Activated naive CD8-positive, alpha-beta T cell treated with anti-CD3 and anti-CD28 coated beads, Interleukin-2, amount 10 ng/mL, durations not matched to agents 7 days and 5 days (primary cell): ENCODE measurements at places on chromosomes 7 and 10. TPM values are rescaled to one million over a fixed set of nuclear protein-coding genes. Genes with fewer than 3 reads are reported as not detected.

DNA sequence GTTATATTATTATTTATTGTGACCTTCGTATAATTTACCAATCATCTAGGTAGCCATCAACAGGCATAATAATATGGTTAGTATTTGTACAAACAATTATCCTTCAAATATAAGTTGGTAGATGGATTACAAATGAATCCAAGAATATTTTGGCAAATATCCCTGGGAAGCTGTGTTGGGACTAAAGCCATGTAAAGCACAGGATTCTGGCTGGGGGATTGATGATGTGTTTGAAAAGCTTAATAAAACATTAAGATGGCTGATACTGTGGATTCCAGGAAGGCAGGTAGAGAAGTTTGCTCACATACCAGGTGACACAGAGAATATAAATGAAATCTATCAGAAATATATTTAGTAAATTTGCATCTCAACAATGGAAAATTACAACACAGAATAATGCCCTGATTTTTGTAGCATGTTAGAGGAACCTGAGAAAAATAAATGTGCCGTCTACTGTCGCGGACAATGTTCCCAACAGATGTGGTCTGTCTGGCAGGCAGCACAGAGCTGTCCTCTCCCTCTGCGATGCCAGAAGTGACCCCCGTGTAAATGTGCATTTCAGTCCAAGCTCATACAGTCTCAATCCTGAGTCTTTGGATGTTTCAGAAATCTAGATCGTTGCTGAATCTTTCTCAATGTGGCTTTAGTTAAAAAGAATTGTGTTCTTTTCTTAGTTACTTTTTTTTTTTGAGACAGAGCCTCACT, 125.0 kb downstream of the TEX36 start:
- no peak overlapping the region for H3K27ac ChIP-seq
- DNase-seq, result no peak
- H3K4me1 ChIP-seq, result no peaks in the 10 kb centered on the region
- peaks cover 3% of the 10 kb centered on the region for H3K27me3 ChIP-seq

DNA sequence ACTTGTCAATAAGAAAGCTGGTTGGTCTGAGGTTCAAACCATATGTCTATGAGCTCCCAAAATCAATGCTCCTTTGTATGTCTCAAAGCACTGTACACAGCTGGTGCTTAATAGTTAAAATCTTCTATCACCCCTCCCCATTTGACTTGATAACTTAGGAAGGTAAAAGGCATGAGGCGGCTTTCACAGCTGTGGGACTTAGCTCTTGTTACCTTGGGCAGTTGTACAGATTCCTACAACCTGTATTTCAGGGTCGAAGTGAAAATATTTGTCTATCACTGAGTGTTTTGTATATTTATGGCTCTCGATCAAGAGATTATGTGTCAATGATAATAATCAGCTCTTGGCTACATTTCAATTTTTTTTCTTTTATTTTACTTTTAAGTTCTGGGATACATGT, 992 bp upstream of the KIFBP start:
- H3K27me3 ChIP-seq, result no peaks in the 10 kb centered on the region
- H3K4me1 ChIP-seq, result peaks cover 21% of the 10 kb centered on the region
- peak overlapping the region; percentile 95 for H3K4me3 ChIP-seq
- no peak overlapping the region for H3K27ac ChIP-seq

- peaks cover 2% of the 10 kb centered on the region for H3K4me1 ChIP-seq
- no peaks in the 10 kb centered on the region for H3K36me3 ChIP-seq
- DNase-seq, result no peak
- H3K4me3 ChIP-seq, result no peak overlapping the region
- no peak overlapping the region for H3K27ac ChIP-seq
- H3K27me3 ChIP-seq, result peaks cover 25% of the 10 kb centered on the region
Observed at GRCh38 chr7:25847336-25848070, 304.5 kb upstream of the NFE2L3 start.

GRCh38 chr10:132582771-132583170, 45.2 kb downstream of the INPP5A start:
- H3K36me3 ChIP-seq, result peaks cover 16% of the 10 kb centered on the region
- DNase-seq, result no peak
- H3K27me3 ChIP-seq, result peaks cover 5% of the 10 kb centered on the region
- peaks cover 13% of the 10 kb centered on the region for H3K4me1 ChIP-seq
- H3K4me3 ChIP-seq, result no peak overlapping the region

DNA sequence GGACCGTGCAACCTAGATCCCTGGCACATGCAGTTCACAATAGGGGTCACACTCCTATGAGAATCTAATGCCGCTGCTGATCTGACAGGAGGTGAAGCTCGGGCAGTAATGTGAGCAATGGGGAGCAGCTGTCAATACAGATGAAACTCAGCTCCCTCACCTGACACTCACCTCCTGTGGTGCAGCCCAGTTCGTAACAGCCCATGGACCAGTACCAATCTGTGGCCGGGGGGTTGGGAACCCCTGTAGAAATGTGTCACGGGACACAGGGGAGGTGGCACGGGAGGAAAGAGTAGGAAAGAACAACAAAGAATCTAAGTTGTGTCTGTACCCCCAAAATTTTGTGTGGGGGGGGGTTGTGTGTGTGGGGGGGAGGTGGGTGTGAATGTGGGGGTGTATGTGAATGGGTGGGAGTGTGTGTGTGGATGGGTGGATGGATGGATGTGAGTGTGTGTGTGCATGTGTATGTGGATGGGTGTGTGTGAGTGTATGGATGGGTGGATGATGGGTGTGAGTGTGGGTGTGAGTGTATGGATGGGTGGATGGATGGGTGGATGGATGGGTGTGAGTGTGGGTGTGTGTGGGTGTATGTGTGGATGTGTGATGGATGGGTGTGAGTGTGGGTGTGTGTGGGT, 33.1 kb downstream of the SFMBT2 start:
- no peaks in the 10 kb centered on the region for H3K27me3 ChIP-seq
- H3K4me3 ChIP-seq, result no peak overlapping the region
- H3K27ac ChIP-seq, result peak overlapping the region; percentile 79
- peaks cover 23% of the 10 kb centered on the region for H3K4me1 ChIP-seq
- peaks cover 69% of the 10 kb centered on the region for H3K36me3 ChIP-seq

DNA sequence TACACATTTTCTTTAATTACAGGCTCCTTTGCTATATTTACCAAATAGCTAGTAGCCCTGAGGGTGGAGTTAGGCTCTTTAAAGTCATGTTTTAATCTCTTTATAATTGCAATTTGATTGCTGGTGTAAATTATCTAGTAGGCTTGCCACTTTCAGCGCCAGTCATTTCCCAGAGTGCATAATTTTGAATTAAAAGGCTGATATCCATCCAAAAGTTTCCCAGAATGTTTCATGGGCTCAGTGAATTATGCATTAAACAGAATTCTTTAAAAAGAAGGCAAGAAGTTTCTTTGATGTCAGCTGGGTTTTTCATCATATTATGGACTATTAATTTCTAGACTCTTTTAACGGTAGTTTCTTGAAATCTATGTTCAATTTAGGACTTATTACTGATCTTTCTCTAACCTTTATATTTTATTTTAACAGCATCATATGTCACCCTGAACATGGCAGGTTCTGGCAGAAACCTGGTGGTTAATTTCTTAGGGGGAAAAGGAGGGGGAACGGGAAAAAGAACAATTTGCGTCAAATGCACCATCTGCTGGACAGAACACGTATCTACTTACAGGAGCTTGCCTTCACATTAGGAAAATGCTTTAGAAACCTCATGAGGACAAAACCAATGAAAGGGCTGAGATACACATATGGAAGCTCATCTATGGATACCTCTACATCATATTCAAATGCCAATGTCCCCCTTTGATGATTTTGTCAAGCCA, 171.1 kb downstream of the GRM3 start:
- no peak for DNase-seq
- H3K4me3 ChIP-seq, result no peak overlapping the region
- H3K36me3 ChIP-seq, result no peaks in the 10 kb centered on the region
- H3K4me1 ChIP-seq, result no peaks in the 10 kb centered on the region
- H3K27ac ChIP-seq, result no peak overlapping the region

DNA sequence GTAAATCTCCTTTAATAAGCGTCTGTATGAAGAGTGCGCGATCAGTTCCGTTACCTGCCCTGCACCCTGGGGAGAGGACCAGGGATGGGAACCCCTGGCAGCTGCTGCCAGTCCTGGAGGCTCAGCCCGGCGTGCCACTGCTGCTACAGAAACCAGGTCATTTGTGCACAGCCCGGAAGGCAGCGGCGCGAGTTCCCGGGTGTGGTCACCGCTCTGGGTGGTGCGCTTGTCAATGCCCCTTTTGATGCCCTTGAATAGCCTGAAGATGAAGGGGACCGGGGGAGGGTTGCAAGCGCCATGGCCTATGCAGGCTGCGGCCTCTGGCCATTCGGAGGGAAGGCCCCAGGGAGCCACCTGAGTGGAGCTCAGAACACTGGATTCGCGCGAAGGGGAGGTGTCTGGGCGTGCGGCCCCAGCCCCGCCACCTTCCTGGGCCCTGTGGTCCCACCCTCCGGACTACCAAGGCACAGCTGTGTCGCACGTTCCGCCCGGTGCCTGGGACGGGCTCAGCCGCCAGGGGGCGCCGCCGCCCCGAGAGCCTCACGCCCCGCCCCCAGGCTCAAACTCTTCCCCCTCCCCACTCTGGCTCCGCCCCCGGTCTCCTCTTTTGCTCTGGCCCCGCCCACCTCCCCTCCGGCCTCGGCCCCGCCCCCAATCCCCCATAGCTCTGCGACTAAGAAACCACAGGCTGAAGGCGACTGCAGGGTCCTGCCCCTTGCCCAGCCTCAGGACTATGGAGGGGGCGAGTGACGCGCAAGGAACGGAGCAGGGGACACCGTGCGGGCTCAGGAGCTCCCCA, 16.5 kb downstream of the AP5Z1 start:
- H3K27me3 ChIP-seq, result no peaks in the 10 kb centered on the region
- H3K36me3 ChIP-seq, result peaks cover 14% of the 10 kb centered on the region
- no peak overlapping the region for H3K27ac ChIP-seq
- no peak overlapping the region for H3K4me3 ChIP-seq

- no peaks in the 10 kb centered on the region for H3K27me3 ChIP-seq
- no peaks in the 10 kb centered on the region for H3K36me3 ChIP-seq
- no peak for DNase-seq
- H3K4me3 ChIP-seq, result no peak overlapping the region
- no peak overlapping the region for H3K27ac ChIP-seq
Observed at GRCh38 chr10:34454590-34455261, 360.4 kb downstream of the PARD3 start.

DNA sequence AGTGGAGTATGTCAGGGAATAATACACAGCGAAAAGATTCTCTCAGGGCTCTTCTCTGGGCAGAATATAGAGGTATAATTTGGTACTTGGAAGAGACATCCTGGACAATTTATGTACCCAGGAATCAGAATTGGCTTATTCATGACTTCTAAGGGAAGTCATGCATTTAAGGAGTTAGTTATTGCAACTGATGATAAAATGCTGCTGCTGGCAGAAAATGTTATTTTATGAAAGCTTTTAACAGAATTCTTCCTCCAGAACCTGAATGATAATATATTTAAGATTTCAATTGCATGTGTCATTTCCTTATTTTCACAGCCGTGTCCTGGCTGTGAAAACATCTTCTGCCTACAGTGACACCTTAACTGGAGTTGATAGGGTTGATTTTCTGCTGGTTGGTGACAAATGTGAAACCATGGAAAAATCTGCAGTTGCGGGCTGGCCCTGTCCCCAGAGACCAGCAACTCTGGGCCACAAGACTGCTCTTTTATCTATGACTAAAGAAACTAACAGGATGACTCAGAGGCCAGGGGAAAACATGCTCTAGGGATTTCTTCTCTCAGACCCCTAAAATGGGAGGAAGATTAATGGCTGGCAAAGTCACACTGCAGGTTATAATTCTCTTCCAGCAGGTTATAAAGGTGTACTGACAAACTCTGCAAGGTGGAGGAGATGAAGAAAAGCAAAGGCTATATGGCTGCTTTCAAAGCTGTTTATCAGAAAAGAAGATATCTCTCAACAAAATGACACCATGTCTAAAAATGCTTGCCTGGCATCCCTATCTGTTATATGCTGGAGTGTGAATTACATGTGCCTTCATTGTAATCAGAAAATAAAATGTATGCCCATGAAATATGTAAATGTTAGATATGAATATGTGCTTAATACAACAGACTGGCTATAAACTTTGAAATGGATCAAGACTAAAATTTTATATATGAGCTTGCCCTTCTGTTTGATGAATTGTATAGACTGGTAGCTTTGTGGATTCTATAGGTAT, 12.1 kb upstream of the TRUB1 start:
- peaks cover 3% of the 10 kb centered on the region for H3K27me3 ChIP-seq
- H3K4me3 ChIP-seq, result no peak overlapping the region
- no peaks in the 10 kb centered on the region for H3K36me3 ChIP-seq

- DNase-seq, result no peak
- no peaks in the 10 kb centered on the region for H3K36me3 ChIP-seq
- H3K27me3 ChIP-seq, result peaks cover 67% of the 10 kb centered on the region
- H3K4me1 ChIP-seq, result peaks cover 12% of the 10 kb centered on the region
- H3K27ac ChIP-seq, result peak overlapping the region; percentile 54
- H3K4me3 ChIP-seq, result peak overlapping the region; percentile 16
Observed at GRCh38 chr7:2688409-2689342, 674 bp downstream of the AMZ1 start.

DNA sequence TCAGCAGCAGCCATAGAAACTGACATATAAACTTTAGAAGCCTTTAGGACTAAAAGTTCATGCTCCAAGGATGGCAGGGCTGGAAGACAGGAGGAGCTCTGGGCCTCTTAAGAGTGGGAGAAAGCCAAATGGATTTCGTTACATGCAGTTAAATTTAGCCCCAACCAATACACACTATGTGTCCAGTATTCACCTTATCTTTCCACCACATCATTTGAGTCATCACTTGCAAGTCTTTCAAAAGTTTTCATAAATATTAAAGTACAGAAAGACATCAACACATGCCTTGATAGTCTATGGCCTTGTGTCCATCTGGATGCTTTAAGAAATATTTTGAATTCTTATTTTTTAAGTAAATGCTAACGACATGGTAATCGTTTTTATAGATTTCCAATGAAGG, 392.4 kb upstream of the LRRN3 start:
- peaks cover 2% of the 10 kb centered on the region for H3K36me3 ChIP-seq
- H3K27ac ChIP-seq, result no peak overlapping the region
- H3K27me3 ChIP-seq, result no peaks in the 10 kb centered on the region
- H3K4me1 ChIP-seq, result no peaks in the 10 kb centered on the region
- H3K4me3 ChIP-seq, result no peak overlapping the region

GRCh38 chr7:8785081-8785480, 351.7 kb downstream of the NXPH1 start:
- no peak overlapping the region for H3K27ac ChIP-seq
- no peak overlapping the region for H3K4me3 ChIP-seq
- DNase-seq, result no peak
- H3K36me3 ChIP-seq, result no peaks in the 10 kb centered on the region

- no peak overlapping the region for H3K27ac ChIP-seq
- no peak overlapping the region for H3K4me3 ChIP-seq
- no peaks in the 10 kb centered on the region for H3K36me3 ChIP-seq
- no peak for DNase-seq
- H3K27me3 ChIP-seq, result peaks cover 4% of the 10 kb centered on the region
Observed at GRCh38 chr7:55063061-55063460, 44.2 kb downstream of the EGFR start.

Gene MYH16
- total RNA-seq, result not detected

Gene MYO3A
- not detected for total RNA-seq

Gene SND1
- total RNA-seq, result 148 TPM

Gene CH25H
- not detected for total RNA-seq

Gene CEP55
- 50.7 TPM for total RNA-seq

Gene GIMAP8
- 29.2 TPM for total RNA-seq

Gene NANOS1
- 0.55 TPM for total RNA-seq
